H4 (cell line): ENCODE measurements at places on chromosomes 12 and 14. TPM values are rescaled to one million over a fixed set of nuclear protein-coding genes. Genes with fewer than 3 reads are reported as not detected.
A peak's percentile ranks its signal among the peaks of the same experiment; 100 is the strongest.

The IFNG-AS1 gene
- not detected in 2 replicates for total RNA-seq

The TTC6 gene
- 0.02 and 0.29 TPM in 2 replicates for total RNA-seq

The COQ10A gene
- total RNA-seq = 4.5 and 8.1 TPM in 2 replicates

The SIX6 gene
- total RNA-seq = not detected in 2 replicates

- no peak for DNase-seq
Measured at GRCh38 chr12:27244689-27245488, 803 bp downstream of the STK38L start.

DNA sequence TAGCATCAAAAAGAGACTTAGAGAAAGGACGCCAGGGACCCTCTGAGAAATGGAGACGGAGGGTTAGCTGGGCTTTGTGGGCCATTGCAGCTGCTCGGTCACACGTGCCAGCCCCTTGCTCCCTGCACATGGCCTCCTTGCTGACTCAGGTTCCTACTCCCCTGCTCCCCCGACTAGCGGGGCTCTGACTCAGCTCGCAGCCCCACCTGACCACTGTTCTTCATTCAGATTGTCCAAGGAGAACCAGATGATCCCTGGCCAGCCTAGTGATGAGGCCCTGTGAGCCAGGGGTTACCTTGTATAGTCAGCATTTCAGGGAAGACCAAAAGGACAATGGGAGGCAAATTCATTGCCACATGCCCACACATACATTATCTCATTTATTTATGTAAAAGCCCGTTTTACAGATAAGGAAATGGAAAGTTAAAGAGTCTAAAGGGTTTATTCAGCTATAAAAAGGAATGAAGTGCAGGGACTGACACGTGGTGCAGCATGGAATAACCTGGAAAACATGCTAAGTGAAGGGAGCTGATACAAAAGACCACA is 103.4 kb downstream of the LGMN start:
- DNase-seq = no peak

DNA sequence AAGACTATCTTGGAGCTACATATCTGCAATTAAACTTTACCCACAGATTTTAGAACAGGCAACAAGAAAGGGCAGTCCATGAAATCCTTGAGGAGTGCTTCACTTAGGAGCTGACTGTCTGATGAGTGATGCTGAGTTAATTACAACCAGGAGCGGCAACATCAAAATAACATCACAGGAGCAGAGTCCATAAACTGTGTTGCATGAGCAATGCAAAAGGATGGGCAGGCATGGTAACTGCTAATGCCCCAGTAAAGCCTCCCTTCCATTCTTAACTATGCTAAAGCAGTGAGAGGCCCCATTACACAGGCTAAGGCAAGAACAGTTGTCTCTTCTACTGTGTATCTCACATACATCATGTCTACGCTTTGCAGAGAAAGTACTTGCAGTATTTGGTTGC is 156.6 kb downstream of the PAX9 start:
- DNase-seq = no peak

DNA sequence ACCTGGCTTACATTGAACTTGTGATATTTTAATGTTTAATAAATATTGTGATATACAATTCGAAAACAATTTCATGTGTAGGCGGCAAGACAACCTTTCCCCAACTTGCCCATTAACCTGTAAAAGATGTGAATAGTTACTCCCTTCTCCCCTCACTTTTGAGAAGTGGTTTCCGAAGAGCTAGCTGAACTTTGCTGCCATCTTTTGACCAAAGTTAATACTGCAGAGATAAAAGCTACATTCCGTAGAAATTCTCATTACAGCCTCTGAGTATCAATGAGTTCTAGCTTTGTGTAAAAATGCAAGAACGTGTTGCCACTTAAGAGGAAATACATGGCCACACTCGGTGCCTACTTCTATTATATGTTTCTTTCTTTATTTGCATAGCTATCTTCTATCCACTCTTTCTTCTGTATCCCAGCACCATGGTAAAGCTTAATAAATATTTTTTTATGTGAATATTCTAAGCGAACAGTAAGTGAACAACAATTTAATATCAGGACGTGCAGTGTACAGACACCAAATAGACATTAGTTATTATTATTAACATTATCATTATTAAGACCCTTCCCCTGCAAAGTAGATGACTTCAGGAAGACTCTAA is 105.1 kb upstream of the TMEM260 start:
- peak; percentile 44 for DNase-seq

- DNase-seq = no peak
Measured at GRCh38 chr14:53236708-53237107, 83.6 kb upstream of the DDHD1 start.
